ENCODE measurements at places on chromosomes 5 and 9. TPM values are rescaled to one million over a fixed set of nuclear protein-coding genes. Genes with fewer than 3 reads are reported as not detected.

Gene KLHL9
- total RNA-seq = 21.4 TPM

Gene UAP1L1
- 19.9 TPM for total RNA-seq

Gene OTULINL
- 12.4 TPM for total RNA-seq

Gene WWC1
- 45.3 TPM for total RNA-seq

Gene TPPP
- 6.9 TPM for total RNA-seq

Gene CDK7
- 25.5 TPM for total RNA-seq

Gene ALDOB
- not detected for total RNA-seq

Gene PCDHA11
- 0.85 TPM for total RNA-seq

Gene PCDHA13
- 1.5 TPM for total RNA-seq

Gene PCDHGC5
- 0.96 TPM for total RNA-seq

Gene HTR4
- total RNA-seq = not detected

Gene AJM1
- total RNA-seq = 10.1 TPM

Gene GRIA1
- not detected for total RNA-seq

Gene ENG
- total RNA-seq = 24.3 TPM

Gene G3BP1
- 119 TPM for total RNA-seq

Gene PCDHAC2
- total RNA-seq = 6.8 TPM

Gene PPP3R2
- total RNA-seq = not detected

Gene BRINP1
- total RNA-seq = 0.96 TPM

Gene PHF24
- 111 TPM for total RNA-seq

Gene PRDM9
- total RNA-seq = not detected

Gene FST
- total RNA-seq = 8.4 TPM

Gene RUFY1
- total RNA-seq = 48.7 TPM

Gene ZNF658
- 6.3 TPM for total RNA-seq

Gene C9orf43
- total RNA-seq = 11.0 TPM

Gene ADAMTS13
- total RNA-seq = 2.8 TPM

Gene IL9
- not detected for total RNA-seq

Gene CDH12
- total RNA-seq = 1.0 TPM

Gene EPB41L4A
- total RNA-seq = 23.0 TPM

Gene PRR16
- 13.4 TPM for total RNA-seq

Gene FAM151B
- 3.3 TPM for total RNA-seq

Gene IFNB1
- not detected for total RNA-seq

Gene CDC20B
- 1.1 TPM for total RNA-seq

Gene RPS23
- total RNA-seq = 2,937 TPM

Gene SLC22A5
- total RNA-seq = 26.2 TPM

Gene LRRC26
- 582 TPM for total RNA-seq

Gene ECM2
- total RNA-seq = 14.1 TPM

Gene NXNL2
- 1.9 TPM for total RNA-seq

Gene PCDHB13
- 6.5 TPM for total RNA-seq

Gene SLC35A4
- 61.8 TPM for total RNA-seq

Gene BTNL3
- total RNA-seq = not detected

Gene ARHGEF28
- total RNA-seq = 18.9 TPM

Gene PCDHB4
- 1.4 TPM for total RNA-seq

Gene CCDC107
- 22.8 TPM for total RNA-seq

Gene PAPPA
- total RNA-seq = 1.8 TPM

Gene TLE1
- 89.5 TPM for total RNA-seq

Gene HAND1
- total RNA-seq = not detected
